NCI-H1436 (cell line): ENCODE measurements at places on chromosomes 1 and 21.

GRCh38 chr1:35369922-35370671 is 101.6 kb downstream of the ZMYM4 start:
- DNase-seq: no peak

- DNase-seq: no peak
Observed at GRCh38 chr1:219405531-219406331, 207.2 kb downstream of the ZC3H11B start.

DNA sequence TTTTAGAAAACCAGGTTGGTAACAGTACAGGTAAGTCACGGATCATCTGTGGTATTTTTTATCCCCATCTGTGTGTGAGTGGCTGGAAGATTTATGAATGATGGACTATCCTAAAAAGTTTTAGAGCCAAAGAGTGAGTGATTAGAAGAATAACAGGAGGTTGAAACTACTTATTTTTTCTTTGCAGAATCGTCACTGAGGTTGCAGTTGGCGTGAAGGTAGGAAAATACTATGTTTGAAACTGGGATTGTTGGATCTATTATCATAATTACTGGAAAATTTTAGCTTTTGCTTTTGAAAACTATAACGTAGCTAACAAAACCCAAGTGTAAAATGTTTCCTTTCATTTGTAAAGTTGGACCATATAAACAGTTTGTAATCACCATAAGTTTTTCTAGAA is 1.8 kb downstream of the PTBP2 start:
- no peak for DNase-seq

DNA sequence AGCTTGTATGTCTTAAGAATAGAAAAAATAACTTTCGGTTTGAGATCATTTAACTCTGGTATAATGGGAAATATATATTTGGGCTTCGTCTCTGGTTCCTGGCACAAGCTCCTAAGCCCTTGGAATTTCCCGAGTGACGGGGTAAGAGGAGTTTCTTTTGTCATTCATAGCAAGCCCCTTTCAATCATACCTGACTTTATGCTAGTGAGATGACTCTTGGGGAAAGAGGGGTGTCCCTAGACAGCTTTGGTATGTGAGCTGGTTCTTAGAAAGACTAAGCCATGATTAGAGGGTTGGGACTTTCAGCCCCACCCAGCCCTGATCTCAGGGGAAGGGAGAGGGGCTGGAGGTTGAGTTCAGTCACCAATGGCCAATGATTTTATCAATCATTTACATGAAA is 13.9 kb upstream of the MTARC1 start:
- DNase-seq: no peak

GRCh38 chr1:30600258-30600657 is 123.1 kb downstream of the MATN1 start:
- no peak for DNase-seq

DNA sequence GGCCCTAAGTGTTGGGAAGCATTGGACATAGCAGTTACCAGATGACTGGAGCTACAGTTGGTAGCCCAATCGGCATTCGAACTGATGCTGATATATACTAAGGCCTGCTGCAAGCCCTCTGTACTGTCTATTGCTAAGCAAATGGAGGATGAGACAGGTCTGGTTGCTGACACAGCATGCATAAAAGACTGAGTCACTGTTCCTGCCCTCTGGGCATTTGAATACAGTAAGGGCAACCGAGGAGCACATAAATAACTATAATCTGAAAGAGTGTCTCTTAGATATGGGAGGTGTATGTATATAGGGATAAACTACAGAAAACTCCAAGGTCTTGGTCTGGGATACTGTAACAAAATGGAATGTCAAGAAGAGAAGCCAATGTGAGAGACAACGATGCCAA is 16.8 kb upstream of the MARK1 start:
- no peak for DNase-seq

DNA sequence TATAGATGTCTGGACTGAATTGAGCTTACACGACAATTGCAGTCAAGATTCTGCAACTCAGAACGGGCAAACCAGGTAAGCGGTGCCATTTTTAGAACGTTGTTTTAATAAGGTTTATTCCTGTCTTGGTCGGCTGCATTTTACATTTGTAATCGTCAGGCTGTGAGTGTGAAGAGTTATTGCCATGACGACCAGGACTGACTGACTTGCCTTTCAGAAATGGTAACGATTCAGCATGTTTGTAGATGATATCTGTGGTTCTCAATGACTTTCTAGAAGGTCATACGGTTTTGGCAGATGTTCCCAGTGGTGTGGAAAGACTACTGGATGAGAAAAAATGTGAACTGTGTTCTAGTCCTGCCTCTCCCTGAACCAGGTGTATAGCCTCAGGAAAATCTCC is 271.3 kb upstream of the B3GALT2 start:
- DNase-seq: no peak

GRCh38 chr1:6497215-6497866 is 5.9 kb upstream of the PLEKHG5 start:
- DNase-seq: no peak

DNA sequence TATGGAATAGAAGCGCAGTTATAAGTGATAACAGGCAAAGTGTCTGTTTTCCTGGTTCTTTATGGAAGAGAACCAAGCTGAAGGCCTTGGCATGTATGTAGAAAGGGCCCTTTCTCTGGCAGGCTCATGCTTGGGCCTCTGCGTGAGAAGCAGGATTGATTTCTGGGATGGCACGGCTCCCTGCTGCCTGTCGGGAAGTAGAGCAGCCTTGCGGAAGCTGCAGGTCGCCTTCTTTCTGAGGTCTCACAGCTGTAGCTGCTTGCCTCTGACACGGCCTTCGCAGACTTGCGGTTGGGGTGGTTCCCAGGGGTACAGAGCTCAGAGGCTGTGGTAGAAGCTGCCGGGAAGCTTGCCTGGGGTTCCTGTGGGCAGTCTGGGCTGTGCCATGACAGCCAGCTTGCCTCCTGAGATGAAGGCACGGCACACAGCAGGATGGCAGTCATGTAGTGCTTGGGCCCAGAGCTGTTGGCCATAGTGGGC is 39.4 kb downstream of the TRAPPC10 start:
- no peak for DNase-seq

GRCh38 chr1:25804964-25805862 is 5.2 kb downstream of the SELENON start:
- no peak for DNase-seq
